Activated T-helper 2 cell treated with anti-CD3 and anti-CD28 coated beads, Interferon-gamma antibody, Interleukin-2, Interleukin-4, amounts not matched to agents 10 μg/mL and 5 μg/mL and 100 μg/mL, durations not matched to agents 14 hours and 24 hours and 36 hours (primary cell): ENCODE measurements at places on chromosomes 2 and 18.
A peak's percentile ranks its signal among the peaks of the same experiment; 100 is the strongest.

DNA sequence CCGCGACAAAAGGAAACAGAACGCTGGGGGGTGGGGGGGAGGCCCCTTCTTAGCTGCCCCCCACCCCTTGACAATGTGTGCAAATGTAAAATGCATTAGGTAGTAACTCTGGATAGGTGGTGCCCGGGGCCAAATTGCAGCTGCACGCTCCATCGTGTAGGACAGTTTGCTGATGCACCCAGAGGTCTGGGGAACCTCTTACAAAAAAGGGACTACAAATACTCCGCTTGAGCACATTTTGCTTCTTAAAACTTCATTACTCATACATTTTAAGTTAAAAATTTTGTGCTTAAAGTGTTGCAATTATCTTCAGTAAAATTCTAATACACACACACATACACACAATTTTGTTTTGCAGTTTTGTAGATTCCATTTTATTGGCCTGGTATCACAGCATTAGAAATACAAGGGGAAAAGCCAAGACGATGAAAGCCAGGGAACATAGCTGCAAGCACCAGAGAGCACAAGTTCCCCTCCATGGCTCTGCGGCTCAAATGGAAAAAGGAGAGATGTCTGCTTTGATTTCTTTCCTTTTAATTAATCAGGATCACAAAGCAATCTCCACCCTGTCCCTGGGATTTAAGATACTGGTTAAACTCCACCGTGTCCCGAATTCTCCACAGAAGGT is 582.1 kb downstream of the ZEB2 start:
- DNase-seq = no peak

GRCh38 chr2:187055463-187055862 is 206.5 kb upstream of the ZSWIM2 start:
- DNase-seq = no peak

GRCh38 chr18:46155641-46156051 is 51.5 kb downstream of the HAUS1 start:
- peak; percentile 61 for DNase-seq

GRCh38 chr2:27921880-27922547 is 31.5 kb downstream of the BABAM2 start:
- no peak for DNase-seq

DNA sequence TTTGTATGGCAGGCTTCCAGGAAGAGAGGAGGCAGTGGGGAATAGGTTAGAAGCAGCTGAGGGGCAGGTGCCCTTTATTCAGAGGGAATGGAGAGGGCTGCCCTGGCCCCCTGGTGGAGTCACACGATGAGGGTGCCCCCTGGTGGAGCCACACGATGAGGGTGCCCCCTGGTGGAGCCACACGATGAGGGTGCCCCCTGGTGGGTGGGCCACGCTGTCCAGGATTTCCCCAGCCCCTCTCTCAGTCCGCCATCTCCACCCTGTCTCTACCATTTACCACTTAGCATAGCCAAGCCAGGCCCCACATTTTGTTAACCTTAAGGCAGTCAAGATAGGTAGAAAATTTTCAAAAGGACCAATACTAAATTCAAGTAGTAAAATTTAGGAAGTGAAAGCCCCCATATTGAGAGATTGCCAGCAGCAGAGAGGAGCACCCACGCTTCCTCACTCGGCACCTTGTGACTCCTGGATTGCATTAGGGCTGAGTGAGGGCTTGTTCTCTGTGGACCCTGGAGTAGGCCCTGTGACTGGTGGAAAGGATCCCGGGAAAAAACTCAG is 10.4 kb upstream of the FAM228A start:
- DNase-seq = no peak
